KG1 (cell line): ENCODE measurements at places on chromosomes 2 and 18.
A peak's percentile ranks its signal among the peaks of the same experiment; 100 is the strongest.

- DNase-seq = no peak
Measured at GRCh38 chr2:188623995-188624643, 332.4 kb downstream of the GULP1 start.

GRCh38 chr2:213219816-213220215 lies 64.4 kb upstream of the SPAG16 start:
- no peak for DNase-seq

DNA sequence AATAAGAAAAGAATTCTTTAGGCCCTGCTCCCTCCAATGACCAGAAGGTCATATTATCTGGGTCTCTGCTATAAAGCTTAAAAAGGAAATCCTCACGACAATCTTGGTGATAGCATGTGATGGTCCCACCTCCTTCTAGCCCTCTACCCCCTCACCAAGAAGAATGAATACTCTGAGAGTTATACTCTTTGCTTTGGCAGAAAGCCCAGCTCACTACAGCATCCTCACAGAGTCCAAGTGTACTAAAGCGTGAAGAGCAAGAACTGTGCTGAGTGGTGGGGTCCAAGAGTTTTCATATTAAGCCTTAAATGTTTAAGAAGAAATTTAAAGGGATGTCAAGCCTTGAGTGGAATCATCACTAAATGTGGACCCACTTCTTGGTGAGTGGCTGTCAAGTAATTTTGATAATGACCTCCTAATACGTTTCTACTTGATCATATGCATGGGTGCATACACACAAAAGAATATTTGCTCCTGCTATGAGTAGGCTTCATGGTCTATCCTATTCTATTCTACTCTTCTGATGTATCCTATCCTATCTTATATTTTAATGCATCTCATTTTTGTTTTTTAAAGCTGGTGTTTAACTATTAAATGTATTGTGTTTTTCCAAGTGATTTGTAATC lies 16.5 kb upstream of the SERPINB7 start:
- no peak for DNase-seq

DNA sequence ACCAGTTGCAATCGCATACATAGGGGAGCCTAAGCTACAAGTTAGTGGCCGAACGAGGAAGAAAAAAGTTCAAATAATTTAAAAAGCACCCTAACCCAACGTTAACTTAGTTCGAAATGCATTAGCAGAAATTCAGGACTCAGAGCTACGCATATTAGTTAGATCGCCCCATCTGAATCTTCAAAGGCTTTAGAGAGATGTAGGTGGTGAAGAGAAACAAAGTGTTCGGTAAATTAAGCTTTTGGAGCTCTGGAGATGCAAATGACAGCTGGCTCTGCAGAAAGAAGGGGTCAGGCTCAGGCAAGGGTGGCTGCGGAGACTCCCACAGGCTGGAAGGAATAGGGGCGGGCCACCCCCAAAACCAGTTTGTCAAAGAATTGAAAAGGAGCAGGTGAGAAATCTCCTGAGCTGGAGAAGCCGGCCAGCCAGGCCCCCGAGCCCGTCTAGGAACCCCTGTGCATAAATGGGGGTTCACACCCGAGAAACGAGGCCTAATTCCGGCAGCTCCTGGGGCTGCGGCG lies 621 bp downstream of the TXNL1 start:
- no peak for DNase-seq

GRCh38 chr2:41867553-41867952 lies 180.3 kb upstream of the PKDCC start:
- no peak for DNase-seq

- no peak for DNase-seq
Measured at GRCh38 chr2:208142240-208142924, 3.6 kb downstream of the CRYGB start.

DNA sequence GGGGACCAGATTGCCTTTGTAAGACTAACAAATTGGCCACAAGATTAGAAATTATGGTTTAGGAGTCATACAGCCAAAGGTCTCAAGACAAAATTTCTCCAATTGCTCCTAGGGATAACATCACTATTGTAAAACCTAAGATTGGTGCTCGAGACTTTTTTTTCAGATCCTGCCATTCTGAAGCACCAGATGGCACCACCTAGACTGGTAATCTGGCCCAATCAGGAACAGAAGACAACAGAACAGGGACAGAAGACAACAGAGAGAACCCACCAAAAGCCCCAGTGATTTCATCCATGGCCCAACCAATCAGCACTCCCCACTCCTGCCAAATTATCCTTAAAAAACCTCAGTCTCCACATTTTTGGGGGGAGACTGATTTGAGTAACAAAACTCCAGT lies 66.8 kb downstream of the LINC00305 start:
- DNase-seq = no peak

GRCh38 chr2:219488149-219488843 lies 10.4 kb upstream of the GMPPA start:
- no peak for DNase-seq

DNA sequence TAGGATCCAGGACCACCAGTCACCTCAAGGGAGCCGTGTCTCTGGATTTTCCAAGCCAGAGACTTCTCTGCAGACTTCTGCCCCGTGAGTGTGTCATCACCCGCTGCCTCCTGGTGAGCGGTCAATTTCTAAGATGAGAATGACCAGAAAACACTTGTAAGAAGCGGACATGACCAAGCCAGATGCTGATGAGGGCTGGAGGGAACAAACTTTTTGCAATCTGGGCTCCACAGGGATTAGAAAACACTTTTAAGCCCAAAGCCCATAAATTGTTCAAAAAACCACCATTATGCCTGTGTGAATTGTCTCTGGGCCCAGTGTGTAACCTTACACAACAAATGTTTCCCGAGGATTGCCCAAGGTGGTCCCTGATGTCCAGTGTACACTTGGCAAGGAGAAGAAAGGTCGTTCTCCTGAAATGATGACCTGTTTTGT lies 5.3 kb upstream of the NPPC start:
- no peak for DNase-seq

DNA sequence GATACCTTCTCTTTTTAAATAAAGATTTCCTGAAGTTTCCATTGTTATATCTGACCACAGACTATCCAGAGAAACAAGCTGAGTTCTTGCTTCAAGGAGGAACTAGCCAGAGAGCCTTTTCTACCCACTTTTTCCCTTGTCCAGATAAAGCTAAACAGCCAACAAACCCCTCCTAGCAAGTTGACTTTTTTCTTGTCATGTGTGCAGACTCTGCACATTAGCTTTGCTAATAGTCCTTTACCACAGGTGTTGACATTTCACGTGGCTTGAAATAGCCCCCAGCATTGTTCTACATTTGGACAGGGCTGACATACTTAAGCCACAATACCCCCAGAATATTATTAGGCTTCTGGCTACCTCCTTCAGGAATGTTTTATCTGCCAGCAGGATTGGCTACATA lies 40.7 kb downstream of the PCBP1 start:
- no peak for DNase-seq

- DNase-seq = peak; percentile 23
Measured at GRCh38 chr2:96407041-96407918, 71.7 kb downstream of the NCAPH start.

GRCh38 chr2:143877056-143877455 lies 642.9 kb downstream of the ZEB2 start:
- no peak for DNase-seq

DNA sequence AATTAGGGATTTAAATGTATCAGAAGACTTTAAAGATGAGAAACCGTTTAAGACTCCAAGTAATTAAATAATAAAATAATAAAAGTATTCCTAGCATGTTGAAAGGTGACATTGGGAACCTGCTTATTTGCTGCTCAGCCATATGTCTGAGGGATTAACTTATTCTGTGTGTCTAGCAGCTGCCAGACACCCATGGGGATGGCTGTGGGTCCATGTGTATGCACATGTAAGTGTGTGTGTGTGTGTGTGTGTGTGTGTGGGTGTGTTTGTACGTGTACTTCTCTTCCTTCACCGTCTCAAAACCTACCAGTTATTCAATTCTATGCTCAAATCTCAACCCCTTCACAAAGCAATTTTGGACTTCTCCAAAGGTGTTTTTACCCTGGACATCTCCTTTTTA lies 124.5 kb downstream of the SETBP1 start:
- no peak for DNase-seq

GRCh38 chr2:65786765-65787164 lies 354.4 kb upstream of the SPRED2 start:
- no peak for DNase-seq

- no peak for DNase-seq
Measured at GRCh38 chr2:38932586-38932985, 42.9 kb downstream of the ARHGEF33 start.
